Femur (tissue), 1 donor: ENCODE measurements at places on chromosomes 2 and 18.
A peak's percentile ranks its signal among the peaks of the same experiment; 100 is the strongest.

DNA sequence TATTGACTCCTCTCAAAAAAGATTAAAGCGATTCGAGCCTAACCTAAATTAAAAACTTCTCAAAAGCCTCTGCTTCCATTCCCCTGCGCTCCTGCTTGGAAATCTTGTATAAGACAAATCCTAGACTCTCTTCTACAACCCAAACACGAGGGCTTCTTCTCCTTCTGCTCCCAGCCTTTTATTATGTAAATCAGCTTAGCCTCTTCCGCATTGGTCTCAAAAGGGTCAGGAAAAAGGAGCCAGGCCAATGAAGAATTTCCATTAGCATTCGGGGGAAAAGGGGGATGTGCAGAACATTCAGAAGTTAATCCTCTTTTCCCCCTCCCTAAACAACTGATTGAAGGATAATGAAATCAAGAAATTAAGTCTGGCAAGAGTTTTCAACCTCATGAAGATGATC is 107.9 kb downstream of the FAM124B start:
- DNase-seq, result no peak

- DNase-seq, result no peak
These were observed 48.8 kb downstream of the MCFD2 start for GRCh38 chr2:46866770-46867246.

DNA sequence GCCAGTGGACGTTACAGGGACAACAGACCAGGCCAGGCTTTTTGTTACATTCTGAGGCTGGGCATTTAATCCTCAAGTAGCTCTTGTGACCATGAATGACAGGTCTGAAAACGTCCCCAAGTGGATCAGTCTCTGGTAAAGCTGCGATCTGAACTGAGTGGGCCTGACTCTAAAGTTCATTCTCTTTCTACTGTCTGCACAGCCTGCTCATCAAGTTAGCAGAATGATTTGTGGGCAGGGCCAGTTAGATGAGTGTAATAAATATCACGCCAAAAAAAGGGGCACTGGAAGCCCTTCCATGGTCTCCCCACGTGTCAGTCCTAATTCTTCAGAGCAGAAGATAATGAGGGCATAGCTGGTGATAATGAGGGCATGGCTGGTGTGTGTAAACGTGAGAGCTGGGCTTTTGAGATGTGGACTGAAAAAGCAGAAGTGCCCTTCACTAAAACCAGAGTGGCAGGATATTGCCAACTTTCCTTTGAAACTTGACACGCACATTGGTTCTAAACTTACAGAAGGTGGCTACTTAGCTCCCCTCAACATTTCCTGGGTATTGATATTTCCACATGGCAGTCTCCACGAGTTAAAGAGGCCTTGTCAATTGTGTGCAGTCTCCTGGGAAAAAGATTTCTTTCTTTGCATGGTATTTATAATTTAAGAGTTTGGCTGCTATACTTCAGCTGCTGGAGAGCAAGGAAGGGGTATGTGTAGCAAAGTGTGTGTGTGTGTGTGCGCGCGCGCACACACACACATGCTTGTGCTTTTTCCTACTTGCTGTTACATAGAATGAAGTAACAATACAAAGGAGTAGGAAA is 72.7 kb upstream of the LYPD6B start:
- DNase-seq, result no peak

- no peak for DNase-seq
These were observed 103.0 kb upstream of the DNMT3A start for GRCh38 chr2:25444608-25445270.

GRCh38 chr2:120596990-120597594 is 138.6 kb upstream of the GLI2 start:
- peak; percentile 55 for DNase-seq
